ENCODE measurements at places on chromosomes 12 and 14.

- DNase-seq, result peak; percentile 96
These were observed 11.2 kb upstream of the PYGL start for GRCh38 chr14:50955373-50956043.

- no peak for DNase-seq
These were observed 94.2 kb upstream of the FGD4 start for GRCh38 chr12:32305163-32305562.

- no peak for DNase-seq
These were observed 115.2 kb downstream of the LGMN start for GRCh38 chr14:92633274-92633616.

DNA sequence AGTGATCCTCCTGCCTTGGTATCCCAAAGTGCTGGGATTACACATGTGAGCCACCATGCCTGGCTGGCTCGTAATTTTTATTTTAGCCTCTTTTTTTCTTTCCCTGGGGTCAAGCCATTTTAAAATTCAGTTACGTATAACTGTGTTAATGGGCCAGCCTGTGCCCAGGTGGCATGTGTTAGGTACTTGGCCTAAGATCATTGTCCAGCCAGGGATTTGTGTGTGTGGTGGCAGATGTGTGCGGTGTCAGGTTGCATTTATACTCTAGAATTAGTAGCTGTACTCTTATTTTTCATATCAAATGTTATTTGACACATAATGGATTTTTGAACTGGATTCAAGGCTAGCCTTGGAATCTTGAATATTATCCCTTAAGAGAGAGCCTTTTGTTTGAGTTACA, 69.3 kb downstream of the FBXO34 start:
- DNase-seq, result no peak

GRCh38 chr14:29927376-29928116, at the start of gene PRKD1:
Gene PRKD1 (minus strand): TSS chr14:29927847.
- DNase-seq, result no peak

- no peak for DNase-seq
These were observed 1.8 kb upstream of the WNK1 start for GRCh38 chr12:750366-751191.

DNA sequence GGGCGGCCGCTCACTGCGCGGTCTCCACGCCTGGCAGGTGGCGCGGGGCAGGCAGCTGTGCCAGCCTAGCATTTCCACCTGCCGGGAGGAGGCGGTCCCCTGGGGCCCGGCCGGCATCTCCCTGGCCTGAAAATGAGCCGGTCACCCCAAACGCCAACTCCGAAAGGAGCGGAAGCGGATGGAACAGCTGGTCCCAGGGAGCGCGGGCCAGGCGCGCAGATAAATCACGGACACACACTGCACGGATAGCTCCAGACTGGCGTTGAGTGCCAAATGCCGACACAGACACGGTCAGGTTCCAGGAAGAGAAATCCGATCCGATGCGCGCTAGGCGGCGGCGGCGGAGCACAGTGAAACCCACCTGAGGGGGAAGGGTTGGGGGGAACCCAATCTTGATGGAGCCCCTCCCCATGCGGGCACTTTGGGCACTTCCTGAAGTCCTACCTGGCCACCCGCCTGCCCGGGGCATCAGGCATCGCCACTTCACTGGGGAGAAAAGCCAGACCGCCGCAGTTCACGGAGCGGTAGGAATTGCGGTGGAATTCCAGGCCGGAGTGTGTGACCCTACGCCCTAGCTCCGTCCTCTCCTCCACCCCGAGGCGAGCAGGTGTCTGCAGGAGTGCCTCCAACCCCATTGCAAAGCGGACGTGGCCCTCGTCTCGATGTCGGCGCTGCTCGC, 624 bp upstream of the PLEKHD1 start:
- no peak for DNase-seq

GRCh38 chr12:89161557-89161956, 190.7 kb downstream of the DUSP6 start:
- no peak for DNase-seq

DNA sequence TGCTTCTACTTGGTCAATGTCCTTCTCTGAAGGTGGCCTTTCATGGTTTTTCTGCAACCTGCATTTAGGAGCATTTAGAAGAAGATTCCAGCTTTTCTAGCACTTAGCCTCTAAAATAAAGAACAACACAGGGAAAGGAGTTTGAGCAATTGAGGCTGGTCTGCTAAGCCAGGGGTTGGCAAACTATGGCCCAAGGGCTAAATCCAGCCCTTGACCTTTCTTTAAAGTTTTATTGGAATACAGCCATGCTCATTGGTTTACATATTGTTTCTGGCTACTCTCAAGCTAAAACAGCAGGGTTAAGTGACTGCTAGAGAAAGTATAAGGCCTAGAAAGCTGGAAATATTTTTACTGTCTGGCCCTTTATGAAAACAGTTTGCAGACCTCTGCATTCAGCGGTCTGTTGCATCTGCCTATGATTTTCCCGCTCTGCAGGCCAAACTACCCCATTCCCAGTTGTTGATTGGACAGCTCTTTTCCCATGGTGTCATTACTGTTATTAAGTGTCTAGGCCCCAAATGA, 39.3 kb downstream of the SPRING1 start:
- DNase-seq, result no peak

GRCh38 chr14:95424529-95424928, 91.9 kb downstream of the SYNE3 start:
- DNase-seq, result no peak

DNA sequence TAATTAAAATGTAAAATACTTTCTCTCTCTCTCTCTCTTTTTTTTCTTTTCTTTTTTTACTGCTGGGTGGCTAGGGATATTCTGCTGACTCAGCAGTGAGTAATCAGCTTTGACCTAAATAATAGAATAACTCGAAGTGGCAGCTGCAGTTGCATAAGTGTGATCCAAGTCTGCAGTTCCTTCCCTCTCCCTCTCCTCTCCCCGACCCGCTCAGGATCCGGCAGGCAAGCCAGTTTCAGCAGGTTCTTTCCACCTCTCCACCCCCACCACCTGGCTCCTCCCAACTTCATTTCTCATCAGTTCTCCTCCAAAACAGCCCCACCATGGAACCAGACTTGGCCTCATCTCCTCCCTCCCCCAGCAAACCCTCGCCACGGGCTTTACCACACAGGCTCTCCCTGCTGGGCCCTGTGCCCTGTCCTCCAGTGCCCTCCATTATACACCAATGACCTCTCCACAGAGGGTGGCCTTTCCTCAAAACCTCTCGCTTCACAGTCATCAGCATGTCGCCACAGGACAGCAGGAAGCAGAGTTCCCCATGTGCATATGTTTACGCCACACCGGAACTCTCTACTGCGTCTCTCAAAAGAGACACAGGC, 22.4 kb downstream of the SLC7A8 start:
- DNase-seq, result no peak

GRCh38 chr14:32469388-32470160, 140.5 kb downstream of the AKAP6 start:
- DNase-seq, result no peak

DNA sequence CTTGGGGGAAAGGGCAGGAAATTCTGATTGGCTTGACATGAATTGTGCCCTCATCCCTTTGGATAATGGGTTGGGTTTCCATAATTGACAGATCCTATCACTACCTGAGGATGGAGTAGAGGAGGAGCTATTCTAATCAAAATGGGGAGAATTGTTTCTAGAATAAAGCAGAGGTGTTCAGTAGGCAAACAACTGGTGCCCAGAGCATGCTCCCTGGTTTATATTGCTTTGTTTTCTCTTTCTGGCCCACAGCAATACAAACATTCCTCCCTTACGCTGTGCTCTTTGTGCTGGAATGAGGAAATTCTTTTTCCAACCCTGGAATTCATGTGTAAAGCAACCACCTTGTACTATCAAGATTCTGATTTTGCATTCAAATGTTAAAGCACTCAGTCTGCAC, 147.4 kb downstream of the RASSF9 start:
- no peak for DNase-seq

DNA sequence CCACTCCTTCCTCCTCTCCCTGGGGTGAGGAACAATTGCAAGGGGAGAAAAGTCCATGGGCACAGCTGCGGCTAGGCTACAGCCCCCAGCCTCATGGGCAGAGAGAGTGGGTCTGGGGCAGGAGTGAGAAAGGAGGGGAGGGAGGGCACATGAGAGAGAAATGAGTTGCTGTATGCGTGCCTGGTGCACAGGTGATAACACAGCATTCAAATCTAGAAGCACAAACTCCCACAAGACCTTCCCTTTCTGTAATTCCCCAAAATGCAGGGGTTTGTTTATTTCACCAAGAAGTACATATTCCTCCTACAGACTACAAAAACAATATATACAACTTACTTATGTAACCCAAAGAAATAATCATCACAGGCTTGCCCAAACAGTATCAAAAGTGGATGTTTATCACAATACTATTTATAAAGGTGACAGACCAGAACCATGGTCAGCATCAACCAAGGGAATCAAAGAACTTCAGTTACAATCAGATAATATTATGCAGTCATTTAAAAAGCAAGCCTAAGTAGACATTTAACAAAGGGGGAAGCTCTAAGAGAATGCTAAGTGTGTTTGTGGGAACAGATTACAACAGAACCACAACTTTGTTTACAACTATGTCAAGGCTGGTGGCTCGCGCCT, 54.2 kb downstream of the ITPK1 start:
- DNase-seq, result no peak

DNA sequence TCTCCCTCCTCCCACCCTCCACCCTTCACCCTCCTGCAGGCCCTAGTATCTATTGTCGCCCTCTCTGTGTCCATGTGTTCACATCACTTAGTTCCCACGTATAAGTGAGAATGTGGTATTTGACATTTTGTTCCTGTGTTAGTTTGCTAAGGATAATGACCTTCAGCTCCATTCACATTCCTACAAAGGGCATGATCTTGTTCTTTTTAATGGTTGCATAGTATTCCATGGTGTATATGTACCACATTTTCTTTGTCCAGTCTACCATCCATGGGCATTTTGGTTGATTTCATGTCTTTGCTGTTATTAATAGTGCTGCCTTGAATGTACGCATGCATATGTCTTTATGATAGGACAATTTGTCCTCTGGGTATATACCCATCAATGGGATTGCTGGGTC, 29.6 kb downstream of the C12orf71 start:
- DNase-seq, result no peak

DNA sequence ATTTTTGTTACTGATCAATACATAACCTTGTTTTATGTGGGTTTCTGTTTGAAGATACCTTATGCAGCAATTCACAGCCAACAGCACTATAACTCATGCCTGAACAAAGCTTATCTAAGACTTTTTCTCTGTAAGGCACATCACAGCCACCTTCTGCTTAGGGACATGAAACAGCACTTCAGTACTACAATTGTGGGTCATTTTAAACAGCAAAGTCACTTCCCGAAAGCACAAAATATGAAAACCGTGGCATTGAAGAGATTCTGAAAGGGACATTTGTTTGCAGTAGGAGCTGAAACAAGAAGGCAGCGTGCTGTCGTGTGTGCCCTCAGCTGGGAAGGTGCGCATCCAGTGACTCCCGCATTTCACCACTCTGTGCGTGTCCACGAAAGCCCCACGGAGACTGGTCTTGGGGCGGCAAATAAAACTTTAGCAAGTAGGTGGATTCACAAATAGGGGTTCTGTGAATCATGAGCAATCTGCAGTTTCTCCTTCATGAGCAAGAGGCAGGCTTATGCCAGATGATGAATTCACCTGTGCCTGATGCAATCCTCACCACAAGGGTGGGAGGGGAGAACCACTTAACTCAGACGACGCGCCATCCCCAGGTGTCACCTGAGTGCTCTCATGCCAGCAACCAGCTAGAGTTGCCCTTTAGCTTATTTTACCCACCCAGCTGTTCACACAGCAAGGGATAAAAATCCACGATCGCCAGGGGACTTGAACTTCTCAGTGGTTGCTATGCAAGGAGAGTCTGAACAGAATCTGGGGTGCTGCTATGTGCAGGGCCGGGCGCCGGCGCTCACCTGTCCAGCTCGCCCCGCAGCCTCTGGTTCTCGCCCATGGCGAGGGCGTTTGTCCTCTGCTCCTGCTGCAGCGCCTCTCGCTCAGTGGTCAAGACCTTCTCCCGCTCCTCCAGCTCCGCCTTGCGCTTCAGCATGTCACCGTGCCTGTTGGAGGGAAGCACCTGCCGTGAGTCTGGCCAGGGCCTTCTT, 54.9 kb upstream of the GPR68 start:
- DNase-seq, result no peak

Measured in keratinocyte (primary cell).